ENCODE measurements at places on chromosomes 13 and 19. TPM values are rescaled to one million over a fixed set of nuclear protein-coding genes. Genes with fewer than 3 reads are reported as not detected.

CEACAM3 gene
- not detected for total RNA-seq

GDF15 gene
- total RNA-seq = 4.0 TPM

KLK1 gene
- 0.40 TPM for total RNA-seq

PEAK3 gene
- total RNA-seq = not detected

MRPL34 gene
- total RNA-seq = 82.3 TPM

SERTM1 gene
- total RNA-seq = 0.68 TPM

DNA sequence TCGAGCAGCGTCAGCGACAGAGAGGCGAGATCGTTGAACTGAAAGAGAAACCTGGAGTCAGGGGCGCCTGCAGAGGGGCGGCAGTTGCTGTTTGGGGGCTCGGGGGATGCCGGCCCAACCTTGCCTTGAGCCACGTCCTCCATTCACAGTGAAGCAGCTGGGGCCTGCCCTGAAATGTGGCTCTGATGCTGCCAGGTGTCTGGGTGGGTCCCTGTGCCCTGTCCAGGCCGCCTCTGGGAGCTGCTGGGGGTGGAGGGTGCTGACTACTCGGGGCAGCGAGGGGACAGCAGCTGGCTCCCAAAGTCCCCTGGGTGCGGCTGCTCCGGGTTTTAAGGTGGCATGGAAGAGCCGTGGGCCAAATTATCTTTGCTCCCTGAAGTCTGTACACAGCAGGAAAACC is 17.7 kb upstream of the RANBP3 start:
- no peaks in the 10 kb centered on the region for H3K36me3 ChIP-seq
- peaks cover 7% of the 10 kb centered on the region for H3K4me1 ChIP-seq

- H3K36me3 ChIP-seq = no peaks in the 10 kb centered on the region
- DNase-seq = no peak
- peak overlapping the region; percentile 57 for H3K4me3 ChIP-seq
- no peak overlapping the region for H3K27ac ChIP-seq
- peaks cover 6% of the 10 kb centered on the region for H3K4me1 ChIP-seq
- H3K27me3 ChIP-seq = no peaks in the 10 kb centered on the region
These were observed 16.4 kb upstream of the ZNF331 start for GRCh38 chr19:53521373-53522202.

DNA sequence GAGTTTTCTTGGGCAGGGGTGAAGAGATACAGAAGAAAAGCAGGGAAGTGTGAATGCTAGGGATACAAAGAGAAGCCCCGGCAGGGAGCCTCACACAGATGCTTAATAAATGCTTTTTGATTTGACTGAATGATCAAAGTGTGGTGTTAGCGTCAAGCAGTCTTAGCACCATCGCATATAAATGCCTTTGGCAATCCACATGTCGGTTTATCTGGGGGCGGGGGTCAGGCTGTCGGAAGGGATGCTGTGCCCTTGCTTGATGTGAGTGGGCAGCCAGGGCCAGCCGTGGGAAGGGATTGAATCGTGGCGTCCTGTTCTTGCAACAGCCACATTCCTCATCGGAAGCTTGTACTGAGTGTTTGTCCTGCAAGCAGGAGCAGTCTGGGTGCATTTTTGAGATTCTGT is 173.1 kb downstream of the LACC1 start:
- no peaks in the 10 kb centered on the region for H3K36me3 ChIP-seq
- H3K4me1 ChIP-seq = peaks cover 5% of the 10 kb centered on the region
- DNase-seq = peak; percentile 63
- no peaks in the 10 kb centered on the region for H3K27me3 ChIP-seq
- peak overlapping the region; percentile 33 for H3K27ac ChIP-seq

DNA sequence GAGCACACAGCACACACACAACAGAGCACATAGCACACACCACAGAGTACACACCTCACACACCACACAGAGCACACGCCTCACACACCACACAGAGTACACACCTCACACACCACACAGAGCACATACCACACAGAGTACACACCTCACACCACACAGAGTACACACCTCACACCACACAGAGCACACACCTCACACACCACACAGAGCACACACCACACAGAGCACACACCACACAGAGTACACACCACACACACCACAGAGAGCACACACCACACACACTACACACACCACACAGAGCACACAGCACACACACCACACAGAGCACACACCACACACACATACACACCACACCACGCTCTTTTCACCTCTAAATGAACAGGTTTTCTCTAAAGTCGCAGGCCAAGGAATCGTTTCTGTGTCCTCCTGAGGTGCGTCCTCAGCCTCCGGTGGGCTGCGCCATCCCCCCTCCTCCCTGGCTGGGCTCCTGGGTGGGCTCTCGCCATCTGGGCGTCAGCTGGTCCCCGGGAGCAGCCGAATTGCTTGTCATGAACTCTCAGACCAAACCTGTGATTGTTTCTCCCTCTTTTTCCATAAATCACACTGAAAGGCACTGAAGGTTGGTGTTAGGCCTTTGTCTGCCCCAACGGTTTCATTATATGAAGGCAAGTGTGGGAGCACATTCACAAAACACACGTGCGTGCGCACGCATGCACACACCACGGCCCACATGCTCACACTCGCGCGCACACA is 37.4 kb downstream of the TMEM255B start:
- no peaks in the 10 kb centered on the region for H3K36me3 ChIP-seq
- no peak for DNase-seq
- H3K4me3 ChIP-seq = no peak overlapping the region
- no peaks in the 10 kb centered on the region for H3K27me3 ChIP-seq
- no peaks in the 10 kb centered on the region for H3K4me1 ChIP-seq

DNA sequence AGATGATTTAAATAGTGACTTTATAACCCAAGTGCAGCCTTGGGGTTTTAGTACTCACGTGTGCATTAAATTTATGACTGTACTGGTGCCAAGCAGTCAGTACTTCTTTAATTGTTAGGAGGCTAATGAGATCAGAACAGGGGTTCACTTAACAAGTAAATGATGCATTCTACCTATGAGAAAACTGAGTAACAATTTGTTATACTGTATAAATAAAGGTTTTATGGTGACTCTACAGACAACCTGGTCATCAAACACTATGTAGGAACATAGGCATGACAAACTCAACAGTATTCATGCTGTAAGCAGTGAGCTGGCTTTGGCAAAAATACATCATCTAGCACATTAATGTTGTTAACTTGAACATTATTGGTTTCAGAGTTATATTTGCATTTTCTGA is 75.6 kb downstream of the UBL3 start:
- no peaks in the 10 kb centered on the region for H3K4me1 ChIP-seq
- H3K27me3 ChIP-seq = no peaks in the 10 kb centered on the region
- H3K4me3 ChIP-seq = no peak overlapping the region
- no peak for DNase-seq

DNA sequence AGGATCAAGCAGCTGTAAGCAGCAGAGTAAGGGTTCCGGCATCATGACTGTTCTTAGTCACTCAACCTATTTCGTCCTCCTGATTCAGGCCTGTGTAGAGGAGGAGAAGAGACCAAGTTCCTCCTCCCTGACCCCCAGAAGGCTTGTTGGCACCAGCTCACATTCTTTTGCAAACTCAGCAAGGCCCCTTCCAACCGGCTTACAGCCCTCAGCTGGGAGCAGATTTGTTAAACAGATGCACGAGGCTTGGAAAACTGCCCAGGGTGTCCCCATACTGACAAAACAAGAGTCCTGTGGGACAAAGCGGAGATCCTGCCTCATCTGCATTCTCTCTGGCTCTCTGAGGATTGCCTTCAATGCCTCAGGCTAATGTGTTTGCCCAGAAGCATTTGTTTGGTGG is 113.2 kb upstream of the SOX21 start:
- H3K4me1 ChIP-seq = no peaks in the 10 kb centered on the region
- no peak overlapping the region for H3K27ac ChIP-seq
- no peaks in the 10 kb centered on the region for H3K36me3 ChIP-seq

- no peak for DNase-seq
- no peaks in the 10 kb centered on the region for H3K27me3 ChIP-seq
- no peaks in the 10 kb centered on the region for H3K36me3 ChIP-seq
- peaks cover 3% of the 10 kb centered on the region for H3K4me1 ChIP-seq
- no peak overlapping the region for H3K27ac ChIP-seq
These were observed 12.6 kb downstream of the SCEL start for GRCh38 chr13:77548095-77548494.

- peak overlapping the region; percentile 91 for H3K4me3 ChIP-seq
- H3K27ac ChIP-seq = peak overlapping the region; percentile 96
- H3K4me1 ChIP-seq = peaks cover 14% of the 10 kb centered on the region
- DNase-seq = peak; percentile 59
- no peaks in the 10 kb centered on the region for H3K27me3 ChIP-seq
These were observed 822 bp upstream of the ZBTB7A start for GRCh38 chr19:4067396-4068046.

DNA sequence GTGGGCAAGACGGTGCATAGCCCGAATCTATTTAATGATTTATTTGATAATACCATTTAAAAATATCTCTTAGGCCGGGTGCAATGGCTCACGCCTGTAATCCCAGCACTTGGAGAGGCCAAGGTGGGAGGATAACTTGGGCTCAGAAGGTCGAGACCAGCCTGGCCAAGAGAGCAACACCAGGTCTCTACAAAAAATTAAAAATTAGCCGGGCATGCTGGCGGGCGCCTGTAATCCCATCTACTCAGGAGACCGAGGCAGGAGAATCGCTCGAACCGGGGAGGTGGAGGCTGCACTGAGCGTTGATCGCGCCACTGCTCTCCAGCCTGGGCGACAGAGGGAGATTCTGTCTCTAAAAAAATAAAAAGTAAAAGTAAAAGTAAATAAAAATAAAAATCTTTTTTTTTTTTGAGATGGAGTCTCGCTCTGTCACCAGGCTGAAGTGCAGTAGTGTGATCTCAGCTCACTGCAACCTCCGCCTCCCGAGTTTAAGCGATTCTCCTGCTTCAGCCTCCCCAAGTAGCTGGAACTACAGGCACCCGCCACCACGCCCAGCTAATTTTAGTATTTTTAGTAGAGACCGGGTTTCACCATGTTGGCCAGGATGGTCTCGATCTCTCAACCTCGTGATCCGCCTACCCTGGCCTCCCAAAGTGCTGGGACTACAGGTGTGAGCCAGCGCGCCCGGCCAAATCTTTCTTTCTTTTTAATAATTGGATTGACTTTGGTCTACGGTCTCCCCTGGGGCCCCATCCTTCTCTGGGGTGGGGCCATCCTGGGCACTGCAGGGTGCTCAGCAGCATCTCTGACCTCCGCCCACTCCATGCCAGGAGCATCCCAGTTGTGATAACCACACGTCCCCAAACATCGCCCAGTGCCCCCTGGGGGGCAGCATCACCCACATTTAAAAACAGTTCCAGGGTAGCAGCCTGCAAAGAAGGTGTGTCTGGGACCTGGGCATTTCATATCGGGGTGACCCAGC is 90.7 kb downstream of the GNG7 start:
- H3K27ac ChIP-seq = no peak overlapping the region
- H3K4me1 ChIP-seq = no peaks in the 10 kb centered on the region
- no peak overlapping the region for H3K4me3 ChIP-seq
- no peak for DNase-seq
- H3K27me3 ChIP-seq = no peaks in the 10 kb centered on the region

DNA sequence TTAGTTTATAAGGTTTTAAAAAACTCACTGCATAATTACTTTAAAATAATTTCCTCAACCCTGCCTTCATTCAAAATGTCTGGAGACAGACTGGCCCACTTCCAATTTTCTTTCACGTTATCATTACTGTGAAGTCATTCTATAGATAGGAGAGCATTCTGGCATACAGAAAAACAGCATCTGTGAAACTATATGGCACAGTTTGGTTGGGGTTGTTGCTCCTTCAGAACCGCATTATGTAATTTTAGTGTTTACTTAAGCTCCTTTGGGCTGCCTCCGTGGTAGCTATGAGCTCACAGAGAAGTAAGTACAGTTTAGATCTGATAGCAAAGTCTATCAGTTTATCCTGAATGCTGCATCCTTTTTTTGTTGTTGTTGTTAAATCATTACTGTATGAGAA is 104.3 kb downstream of the KCNRG start:
- DNase-seq = no peak
- H3K36me3 ChIP-seq = no peaks in the 10 kb centered on the region
- H3K27me3 ChIP-seq = no peaks in the 10 kb centered on the region
- no peak overlapping the region for H3K27ac ChIP-seq

GRCh38 chr13:30043631-30043925 is 193.2 kb upstream of the UBL3 start:
- no peaks in the 10 kb centered on the region for H3K4me1 ChIP-seq
- no peak for DNase-seq
- no peaks in the 10 kb centered on the region for H3K27me3 ChIP-seq

DNA sequence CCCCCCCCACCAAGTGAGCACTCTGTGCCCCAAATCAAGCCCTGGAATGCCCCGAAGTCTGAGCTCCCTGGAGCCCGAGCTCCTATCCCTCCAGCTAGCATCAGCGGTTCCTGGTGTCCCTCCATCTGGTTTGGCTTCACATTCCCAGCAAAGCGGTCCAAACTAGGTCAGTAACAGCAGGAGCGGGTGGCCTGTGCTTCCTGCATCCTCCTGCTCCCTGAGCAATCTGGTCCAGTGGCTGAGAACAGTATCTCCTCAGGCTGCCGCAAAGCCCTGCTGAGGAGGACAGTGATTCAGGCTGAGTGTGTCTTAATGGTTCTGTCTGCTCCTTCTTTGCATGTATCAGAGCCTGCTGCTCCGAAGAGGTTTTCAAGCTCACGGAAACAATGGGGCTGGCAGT is 25.9 kb downstream of the RASL11A start:
- no peaks in the 10 kb centered on the region for H3K4me1 ChIP-seq
- H3K27ac ChIP-seq = no peak overlapping the region
- H3K36me3 ChIP-seq = no peaks in the 10 kb centered on the region
- DNase-seq = no peak

DNA sequence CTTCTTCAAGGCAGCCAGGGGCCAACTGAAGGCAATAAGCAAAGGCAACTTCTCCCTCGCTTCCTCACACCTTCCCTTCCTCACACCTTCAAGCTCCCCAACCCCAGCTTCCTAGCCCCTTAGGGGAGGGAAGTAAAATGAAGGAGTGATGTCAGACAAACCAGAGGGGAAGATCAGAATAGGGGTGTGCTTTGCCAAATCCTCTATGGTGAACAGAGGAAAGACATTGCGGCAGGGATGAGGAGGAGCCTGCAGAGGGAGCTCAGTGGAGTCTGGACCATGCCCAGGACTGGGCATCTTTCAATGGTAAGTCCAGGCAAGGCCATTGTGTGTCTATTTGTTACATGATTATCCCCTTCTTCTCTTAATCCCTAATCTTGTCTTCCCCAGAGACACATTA is 164.0 kb downstream of the TSHZ3 start:
- no peak overlapping the region for H3K4me3 ChIP-seq
- H3K36me3 ChIP-seq = no peaks in the 10 kb centered on the region
- DNase-seq = no peak
- no peak overlapping the region for H3K27ac ChIP-seq
- no peaks in the 10 kb centered on the region for H3K4me1 ChIP-seq
- H3K27me3 ChIP-seq = no peaks in the 10 kb centered on the region

All from ovary (tissue), 10 donors.